ENCODE measurements at places on chromosomes 2 and 18.

DNA sequence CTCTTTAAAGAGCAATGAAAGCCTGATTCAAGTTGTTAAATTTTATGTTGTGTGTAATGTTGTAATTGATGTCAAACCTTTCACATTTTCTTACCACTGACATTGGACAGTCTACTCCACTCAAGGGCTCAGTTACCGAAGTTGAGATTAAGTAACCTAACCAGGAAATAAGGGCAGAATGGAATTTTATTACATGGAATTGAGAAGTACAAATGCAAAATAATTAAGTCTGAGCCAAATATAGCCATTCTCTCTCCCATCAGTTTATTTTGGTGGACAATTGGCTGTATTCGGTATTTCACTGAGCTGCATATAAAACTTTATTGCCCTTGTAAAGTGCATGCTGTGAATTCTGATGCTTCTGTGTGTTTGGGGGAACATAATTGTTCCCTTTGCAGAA, 231.5 kb downstream of the TTC32 start:
- no peak for DNase-seq

GRCh38 chr18:58848685-58849084, 16.0 kb upstream of the ZNF532 start:
- no peak for DNase-seq

DNA sequence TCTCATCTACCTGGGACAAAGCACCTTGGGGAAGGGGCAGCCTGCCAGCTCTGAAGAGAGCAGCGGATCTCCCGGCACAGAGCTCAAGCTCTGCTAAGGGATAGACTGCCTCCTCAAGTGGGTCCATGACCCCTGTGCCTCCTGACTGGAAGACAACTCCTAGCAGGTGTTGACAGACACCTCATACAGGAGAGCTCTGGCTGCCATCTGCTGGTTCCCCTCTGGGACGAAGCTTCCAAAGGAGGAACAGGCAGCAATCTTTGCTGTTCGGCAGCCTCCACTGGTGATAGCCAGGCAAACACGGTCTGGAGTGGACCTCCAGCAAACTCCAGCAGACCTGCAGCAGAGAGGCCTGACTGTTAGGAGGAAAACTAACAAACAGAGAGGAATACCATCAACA, 549.9 kb upstream of the LRATD1 start:
- no peak for DNase-seq

GRCh38 chr2:197360744-197361156, 50.2 kb upstream of the ANKRD44 start:
- peak; percentile 53 for DNase-seq

- no peak for DNase-seq
Measured at GRCh38 chr18:78352910-78353309, 626.7 kb upstream of the SALL3 start.

GRCh38 chr2:176960736-176961520, 251.7 kb upstream of the HNRNPA3 start:
- no peak for DNase-seq

GRCh38 chr2:39666491-39667101, 879 bp downstream of the TMEM178A start:
- DNase-seq, result no peak

DNA sequence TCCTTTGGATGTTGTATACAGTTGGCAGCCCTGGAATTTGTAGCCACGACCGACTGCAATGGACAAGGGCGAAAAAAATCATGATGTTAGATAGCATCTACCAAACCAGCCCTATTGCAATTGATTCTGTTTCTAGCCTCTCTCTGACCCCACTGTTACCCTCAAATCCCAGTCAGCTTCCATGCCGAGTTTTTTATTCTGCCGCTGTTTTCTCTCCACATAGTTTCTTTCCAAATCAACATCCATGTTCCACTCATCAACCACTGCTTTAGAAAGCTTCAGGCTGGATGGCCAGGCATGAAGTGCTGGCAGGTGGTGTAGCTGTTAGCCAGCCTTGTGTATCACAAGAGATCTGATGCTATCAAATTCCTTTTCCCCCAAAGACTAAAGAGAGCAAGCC, 272.8 kb downstream of the FIGN start:
- DNase-seq, result no peak
